ENCODE measurements at places on chromosomes 2 and 18. TPM values are rescaled to one million over a fixed set of nuclear protein-coding genes. Genes with fewer than 3 reads are reported as not detected.

The RUFY4 gene
- not detected for total RNA-seq

The CABLES1 gene
- 32.4 TPM for total RNA-seq

The GNLY gene
- total RNA-seq: not detected

The SLC11A1 gene
- total RNA-seq: 0.21 TPM

The NEU4 gene
- 107 TPM for total RNA-seq

The LDLRAD4 gene
- 10.4 TPM for total RNA-seq

The SLC5A6 gene
- 135 TPM for total RNA-seq

The EHD3 gene
- 0.70 TPM for total RNA-seq

The CFC1 gene
- total RNA-seq: not detected

DNA sequence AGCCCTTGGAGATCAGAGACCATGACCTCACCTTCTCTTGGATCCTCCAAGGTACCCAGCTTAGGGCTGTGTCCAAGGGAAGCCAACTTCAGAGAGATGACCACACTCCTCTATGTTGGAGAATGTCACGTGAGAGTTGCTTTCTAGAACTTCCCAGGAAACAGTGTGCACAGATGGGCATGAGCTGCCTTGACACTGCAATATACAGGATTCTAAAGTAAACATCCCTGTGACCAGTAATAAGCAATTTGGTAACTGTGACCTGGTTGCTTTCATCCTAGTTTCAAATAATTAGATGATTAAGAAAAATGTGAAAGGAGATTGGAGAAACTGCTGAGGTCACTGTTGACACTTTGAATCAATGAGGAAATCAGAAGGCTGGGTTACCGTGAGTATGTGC is 181.1 kb upstream of the EPAS1 start:
- no peak overlapping the region for H3K4me3 ChIP-seq
- H3K4me1 ChIP-seq: 0 out of 2 replicates have a peak, but pooled peaks cover 7% of the 10 kb centered on the region
- H3K27me3 ChIP-seq: no peaks in the 10 kb centered on the region
- DNase-seq: no peak

DNA sequence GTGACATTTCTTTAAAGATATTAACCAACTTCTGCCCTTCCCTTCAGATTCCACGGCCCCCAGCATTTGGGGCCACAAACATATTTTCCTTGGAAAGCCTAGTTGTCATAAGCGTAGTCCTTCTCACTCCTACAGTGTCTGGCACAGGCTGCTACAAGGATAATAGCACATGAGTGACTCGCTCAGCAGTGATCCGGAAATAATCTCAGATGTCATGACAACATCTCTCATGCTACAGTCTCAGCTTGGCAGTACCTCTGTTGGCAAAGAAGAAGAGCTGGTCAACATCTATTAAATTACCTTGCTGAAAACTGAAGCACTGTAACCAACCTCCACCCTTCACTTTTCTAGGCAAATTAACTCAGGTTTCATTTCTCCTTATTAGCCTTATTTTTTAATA is 351.7 kb downstream of the RAD51AP2 start:
- no peaks in the 10 kb centered on the region for H3K36me3 ChIP-seq
- no peaks in the 10 kb centered on the region for H3K4me1 ChIP-seq
- H3K4me3 ChIP-seq: no peak overlapping the region
- DNase-seq: no peak
- no peaks in the 10 kb centered on the region for H3K27me3 ChIP-seq
- H3K27ac ChIP-seq: no peak overlapping the region

- H3K36me3 ChIP-seq: peaks cover 35% of the 10 kb centered on the region
- H3K27me3 ChIP-seq: no peaks in the 10 kb centered on the region
- peak; percentile 64 for DNase-seq
- peaks cover 50% of the 10 kb centered on the region for H3K4me1 ChIP-seq
- peak overlapping the region; percentile 94 for H3K4me3 ChIP-seq
Measured at GRCh38 chr2:199955007-199955338, 318 bp downstream of the TYW5 start.

- H3K36me3 ChIP-seq: no peaks in the 10 kb centered on the region
- no peak overlapping the region for H3K27ac ChIP-seq
- no peaks in the 10 kb centered on the region for H3K27me3 ChIP-seq
- no peak overlapping the region for H3K4me3 ChIP-seq
- H3K4me1 ChIP-seq: no peaks in the 10 kb centered on the region
Measured at GRCh38 chr2:178225006-178225805, 30.9 kb downstream of the OSBPL6 start.

DNA sequence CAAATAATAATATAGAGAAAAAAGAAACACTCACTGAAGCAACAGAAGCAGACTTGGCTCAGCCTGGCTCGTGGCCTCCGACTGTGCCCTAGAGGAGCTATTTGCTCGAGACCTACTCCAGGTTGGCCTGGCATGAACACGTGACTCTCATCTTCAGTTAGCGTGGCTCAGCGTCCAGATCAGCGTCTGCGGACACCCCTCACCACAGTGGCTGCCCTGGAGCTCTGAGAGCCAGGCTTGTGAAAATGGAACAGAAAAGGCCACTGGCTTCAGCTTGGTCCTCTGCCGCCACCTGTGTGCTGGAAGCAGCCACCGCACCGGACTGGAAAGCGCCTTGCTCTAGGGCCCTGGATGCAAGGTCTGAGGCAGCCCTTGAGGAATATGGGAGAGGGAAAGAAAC is 1184.0 kb upstream of the GYPC start:
- no peaks in the 10 kb centered on the region for H3K27me3 ChIP-seq
- no peak overlapping the region for H3K4me3 ChIP-seq
- no peaks in the 10 kb centered on the region for H3K4me1 ChIP-seq
- H3K36me3 ChIP-seq: no peaks in the 10 kb centered on the region
- DNase-seq: peak; percentile 16
- H3K27ac ChIP-seq: no peak overlapping the region

GRCh38 chr2:176769021-176769420 is 443.6 kb upstream of the HNRNPA3 start:
- H3K36me3 ChIP-seq: no peaks in the 10 kb centered on the region
- H3K4me3 ChIP-seq: no peak overlapping the region
- H3K4me1 ChIP-seq: no peaks in the 10 kb centered on the region

DNA sequence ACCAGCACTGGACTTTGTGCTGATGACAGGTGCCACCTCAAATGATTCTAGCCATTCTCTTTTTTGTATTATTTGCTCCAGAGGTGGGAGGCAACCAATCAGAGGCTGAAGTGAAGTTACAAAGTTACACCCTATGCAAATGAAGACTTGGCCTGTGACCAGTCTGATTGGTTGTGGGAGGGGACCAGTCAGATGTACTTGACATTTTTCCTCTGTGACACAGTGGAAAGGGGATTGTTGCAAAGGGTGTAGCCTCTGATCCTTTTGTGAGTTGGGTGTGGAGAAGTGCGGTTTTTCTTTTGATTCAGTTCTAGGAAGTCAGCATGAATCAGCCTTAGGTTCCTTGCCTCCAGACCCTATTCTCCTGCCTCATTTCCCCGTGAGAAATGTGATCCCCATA is 244.0 kb downstream of the ARL6IP6 start:
- H3K4me1 ChIP-seq: no peaks in the 10 kb centered on the region
- H3K27ac ChIP-seq: no peak overlapping the region
- no peak overlapping the region for H3K4me3 ChIP-seq
- no peak for DNase-seq

DNA sequence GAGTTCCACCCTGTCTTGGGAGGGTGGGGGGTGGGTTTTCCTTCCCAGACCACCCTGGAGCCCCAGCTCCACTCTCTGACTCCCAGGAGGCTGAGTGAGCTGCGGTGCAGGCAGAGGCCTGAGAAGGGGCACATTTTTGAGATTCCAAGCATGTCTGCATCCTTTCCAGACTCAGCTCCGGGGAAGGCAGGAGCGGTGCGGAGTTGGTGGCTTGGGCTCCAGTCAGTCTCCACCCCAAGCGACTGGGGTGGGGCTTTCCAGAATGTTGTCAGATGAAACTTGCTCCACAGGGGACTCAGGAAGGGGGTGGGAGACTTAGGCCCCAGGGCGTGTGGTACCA is 44.2 kb upstream of the HS6ST1 start:
- no peak overlapping the region for H3K4me3 ChIP-seq
- H3K4me1 ChIP-seq: no peaks in the 10 kb centered on the region
- no peak overlapping the region for H3K27ac ChIP-seq
- no peaks in the 10 kb centered on the region for H3K36me3 ChIP-seq
- H3K27me3 ChIP-seq: no peaks in the 10 kb centered on the region
- no peak for DNase-seq

DNA sequence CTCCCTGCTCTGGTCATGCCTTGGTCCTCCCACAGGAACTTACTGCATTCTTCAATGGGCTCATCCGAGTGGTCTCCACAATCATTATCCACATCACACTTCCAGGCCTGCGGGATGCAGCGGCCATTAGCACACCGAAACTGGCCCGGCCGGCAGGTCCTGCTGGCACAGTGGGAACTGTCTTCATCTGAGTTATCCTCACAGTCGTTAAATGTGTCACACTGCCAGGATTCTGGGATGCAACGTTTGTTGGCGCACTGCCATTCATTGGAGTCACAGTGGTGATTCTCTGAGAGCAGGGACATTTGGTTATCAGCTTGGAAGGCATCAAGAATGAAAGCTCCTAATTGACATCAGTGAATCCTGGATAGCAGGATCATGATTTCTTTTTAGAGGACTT is 104.5 kb downstream of the DHRS9 start:
- no peaks in the 10 kb centered on the region for H3K36me3 ChIP-seq
- no peak overlapping the region for H3K27ac ChIP-seq
- H3K4me1 ChIP-seq: no peaks in the 10 kb centered on the region
- no peak for DNase-seq

DNA sequence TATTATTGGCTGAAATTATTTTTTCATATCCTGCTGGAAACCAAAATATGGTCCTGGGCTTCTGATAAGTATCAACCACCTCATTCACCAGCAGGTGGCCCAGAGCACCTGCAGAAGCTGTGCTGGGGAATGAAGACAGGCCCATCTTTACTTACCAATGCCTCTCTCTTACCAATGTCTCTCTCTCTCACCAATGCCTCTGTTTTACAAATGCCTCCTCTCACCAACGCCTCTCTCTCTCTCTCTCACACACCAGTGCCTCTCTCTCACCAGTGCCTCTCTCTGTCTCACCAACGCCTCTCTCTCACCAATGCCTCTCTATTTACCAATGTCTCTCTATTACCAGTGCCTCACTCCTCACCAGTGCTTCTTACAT is 2.3 kb upstream of the MAL start:
- no peaks in the 10 kb centered on the region for H3K36me3 ChIP-seq
- H3K4me3 ChIP-seq: no peak overlapping the region
- DNase-seq: peak; percentile 32
- no peak overlapping the region for H3K27ac ChIP-seq

DNA sequence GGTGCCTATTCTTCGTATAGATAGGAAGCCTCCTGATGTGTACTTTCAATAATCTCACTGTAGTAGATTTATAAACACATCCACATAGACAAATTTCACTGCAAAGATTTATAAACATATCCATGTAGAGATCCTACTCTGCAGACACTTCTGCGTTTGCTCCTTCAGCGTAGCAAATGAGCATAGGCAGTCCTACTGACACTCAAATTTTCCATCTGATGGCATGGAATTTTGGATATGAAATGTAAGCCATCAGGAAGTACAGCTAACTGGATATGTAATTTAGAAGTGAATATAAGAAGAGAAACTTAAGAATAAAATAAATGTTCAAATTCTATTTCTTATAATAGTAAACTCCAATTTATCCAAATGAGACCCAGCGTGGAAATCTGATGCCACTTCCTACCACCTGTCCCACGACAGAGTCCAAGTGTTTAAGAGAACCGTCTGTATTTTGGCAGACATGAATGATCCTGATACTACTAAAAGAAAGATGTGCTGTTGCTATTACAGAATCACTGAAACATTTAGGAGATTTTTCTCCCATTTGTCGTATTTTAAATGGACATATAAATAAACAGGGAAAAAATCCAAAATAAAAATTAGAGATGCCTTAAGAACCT is 86.0 kb downstream of the DTNA start:
- H3K27me3 ChIP-seq: no peaks in the 10 kb centered on the region
- H3K4me3 ChIP-seq: no peak overlapping the region
- no peaks in the 10 kb centered on the region for H3K36me3 ChIP-seq
- H3K4me1 ChIP-seq: no peaks in the 10 kb centered on the region

DNA sequence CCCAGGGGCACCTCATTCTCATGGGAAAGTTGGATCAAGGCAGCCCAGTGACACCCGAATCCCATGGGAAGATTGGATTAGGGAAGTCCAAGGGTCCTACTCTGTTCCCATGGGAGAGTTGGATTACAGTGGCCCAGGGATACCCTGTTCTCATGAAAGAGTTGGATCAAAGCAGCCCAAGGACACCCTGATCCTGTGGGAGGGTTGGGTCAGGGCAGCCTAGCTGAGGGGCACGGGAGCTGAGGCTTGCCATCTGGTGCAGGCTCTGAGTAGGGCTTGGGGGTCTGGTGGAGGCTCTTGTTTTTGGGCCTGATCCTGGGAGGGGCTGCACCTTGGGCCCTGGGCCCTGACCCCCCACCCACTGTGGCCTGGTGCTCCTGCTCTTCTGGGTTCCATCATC is 87.1 kb downstream of the ACKR3 start:
- no peaks in the 10 kb centered on the region for H3K4me1 ChIP-seq
- H3K27ac ChIP-seq: no peak overlapping the region
- peaks cover 13% of the 10 kb centered on the region for H3K27me3 ChIP-seq
- no peak overlapping the region for H3K4me3 ChIP-seq
- no peak for DNase-seq

GRCh38 chr2:3405307-3405706 is 25.8 kb downstream of the TRAPPC12 start:
- DNase-seq: no peak
- H3K4me3 ChIP-seq: no peak overlapping the region
- H3K36me3 ChIP-seq: peaks cover 24% of the 10 kb centered on the region
- no peak overlapping the region for H3K27ac ChIP-seq

GRCh38 chr2:196935432-196935831 is 8.9 kb upstream of the PGAP1 start:
- H3K27me3 ChIP-seq: peaks cover 3% of the 10 kb centered on the region
- H3K36me3 ChIP-seq: no peaks in the 10 kb centered on the region
- no peak overlapping the region for H3K27ac ChIP-seq
- no peak overlapping the region for H3K4me3 ChIP-seq
- H3K4me1 ChIP-seq: no peaks in the 10 kb centered on the region

DNA sequence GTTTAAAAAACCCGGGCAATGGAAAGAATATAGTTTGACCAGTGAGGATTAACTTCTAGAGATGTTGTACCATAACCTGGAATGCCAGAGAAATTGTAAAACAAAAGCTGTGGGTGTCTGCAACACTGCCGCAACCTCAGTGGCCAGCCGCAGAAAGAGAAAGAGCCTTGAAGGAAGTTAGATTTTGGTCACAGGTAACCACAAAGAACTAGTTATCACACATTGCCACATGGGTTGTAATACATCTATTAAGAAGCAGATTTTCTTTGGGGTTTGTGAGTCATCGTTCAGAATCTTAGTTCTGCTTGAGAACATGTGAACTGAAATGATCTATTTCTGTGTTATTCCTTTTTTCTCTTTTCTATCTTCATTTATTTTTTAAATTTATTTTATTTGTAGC is 222.9 kb upstream of the AGAP1 start:
- H3K36me3 ChIP-seq: no peaks in the 10 kb centered on the region
- no peak for DNase-seq
- H3K4me3 ChIP-seq: no peak overlapping the region
- H3K27ac ChIP-seq: no peak overlapping the region

GRCh38 chr18:59011289-59011688 is 128.4 kb upstream of the SEC11C start:
- peaks cover 1% of the 10 kb centered on the region for H3K27me3 ChIP-seq
- H3K4me1 ChIP-seq: no peaks in the 10 kb centered on the region
- DNase-seq: no peak
- H3K36me3 ChIP-seq: no peaks in the 10 kb centered on the region
- H3K4me3 ChIP-seq: no peak overlapping the region
- no peak overlapping the region for H3K27ac ChIP-seq

Data from HepG2 (cell line).